Suprapubic skin (tissue), 4 donors: ENCODE measurements at places on chromosomes 2 and 18. TPM values are rescaled to one million over a fixed set of nuclear protein-coding genes. Genes with fewer than 3 reads are reported as not detected.

Gene RAB27B
- 21.5 TPM for total RNA-seq

Gene KRTCAP3
- total RNA-seq = 31.0 TPM

Gene BBS5
- 24.1 TPM for total RNA-seq

Gene EIF5B
- total RNA-seq = 35.8 TPM

Gene CYP27A1
- 17.4 TPM for total RNA-seq

Gene ALKAL2
- total RNA-seq = 4.9 TPM

Gene SFT2D3
- total RNA-seq = 11.7 TPM

Gene FBXO15
- 0.80 TPM for total RNA-seq

Gene ANTXR1
- total RNA-seq = 111 TPM

Gene CCDC121
- 1.2 TPM for total RNA-seq

Gene SIX3
- total RNA-seq = not detected

Gene EVA1A
- 5.7 TPM for total RNA-seq

- DNase-seq = no peak
Observed at GRCh38 chr18:9097349-9097748, 5.2 kb upstream of the NDUFV2 start.

DNA sequence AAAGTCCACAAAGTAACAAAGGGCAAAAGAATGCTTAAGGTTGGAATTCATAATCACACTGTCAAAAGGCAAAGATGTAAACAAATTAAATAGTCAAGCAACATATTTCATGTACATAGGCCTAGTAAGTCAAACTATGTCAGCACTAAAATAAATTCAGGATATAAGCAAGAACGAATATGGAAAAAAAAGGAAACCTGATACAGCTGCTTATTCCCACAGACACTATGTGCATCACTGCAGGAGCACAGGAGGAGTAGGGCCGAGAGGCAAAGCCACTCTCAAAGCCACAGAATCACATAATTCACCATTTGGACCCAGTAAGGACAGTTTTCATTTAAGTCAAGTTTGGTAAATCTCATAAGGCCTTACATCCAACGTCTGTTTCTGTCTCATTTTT, 116.6 kb downstream of the SATB2 start:
- DNase-seq = no peak

DNA sequence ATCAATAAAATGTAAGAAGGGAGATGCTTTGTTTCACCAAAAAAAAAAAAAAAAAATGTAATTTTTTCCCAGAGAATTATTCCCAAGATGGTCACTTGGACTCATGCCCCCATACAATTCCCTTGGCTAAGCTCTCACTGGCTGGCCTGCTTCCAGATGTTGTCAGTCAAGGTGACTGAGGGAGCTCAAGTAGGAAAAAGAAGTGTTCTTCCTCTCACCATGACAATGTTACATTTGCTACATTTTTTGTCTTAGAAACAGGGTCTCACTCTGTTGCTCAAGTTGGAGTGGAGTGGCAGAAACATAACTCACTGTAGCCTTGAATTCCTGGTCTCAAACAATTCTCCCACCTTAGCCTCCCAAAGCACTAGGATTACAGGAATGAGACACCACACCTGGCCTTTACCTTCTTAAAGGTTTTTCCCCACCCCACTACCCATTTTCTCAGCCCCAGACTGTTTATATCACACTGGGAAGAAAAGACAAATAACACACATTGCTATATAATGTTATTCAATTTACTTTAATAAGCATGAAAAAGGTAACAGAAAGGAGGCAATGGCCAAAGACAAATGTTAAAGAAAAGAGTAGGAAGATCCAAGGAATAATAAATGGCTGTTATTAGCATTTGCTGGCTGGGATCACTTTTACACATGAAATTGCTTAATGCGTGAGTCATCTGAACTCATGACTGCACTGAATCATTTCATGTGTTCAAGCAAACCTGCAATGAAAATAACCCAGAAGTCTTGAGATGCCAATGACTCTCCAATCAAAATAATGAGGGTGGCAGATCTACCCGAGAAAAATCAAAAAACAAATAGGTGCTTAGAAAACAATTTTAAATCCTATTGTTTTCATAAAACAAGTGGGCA, 45.2 kb downstream of the ACVR1 start:
- DNase-seq = no peak

DNA sequence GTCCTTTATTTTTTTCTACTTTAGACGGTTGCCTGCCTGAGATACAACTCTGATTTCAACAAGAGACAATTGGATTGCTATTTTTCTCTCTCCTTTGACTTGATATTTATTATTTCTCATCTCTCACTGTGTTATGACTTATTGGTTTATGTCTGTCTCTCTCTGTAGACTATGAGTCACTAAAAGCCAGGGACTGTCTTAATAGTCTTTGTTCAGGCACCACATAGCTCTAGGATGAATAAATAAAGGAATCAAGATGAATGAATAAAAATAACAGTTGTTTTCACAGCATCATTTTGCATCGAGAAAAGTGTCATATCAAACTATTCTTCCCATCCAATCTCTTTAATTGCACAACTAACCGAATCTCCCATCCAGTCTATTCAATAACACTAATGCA, 31.4 kb upstream of the CD28 start:
- DNase-seq = no peak

DNA sequence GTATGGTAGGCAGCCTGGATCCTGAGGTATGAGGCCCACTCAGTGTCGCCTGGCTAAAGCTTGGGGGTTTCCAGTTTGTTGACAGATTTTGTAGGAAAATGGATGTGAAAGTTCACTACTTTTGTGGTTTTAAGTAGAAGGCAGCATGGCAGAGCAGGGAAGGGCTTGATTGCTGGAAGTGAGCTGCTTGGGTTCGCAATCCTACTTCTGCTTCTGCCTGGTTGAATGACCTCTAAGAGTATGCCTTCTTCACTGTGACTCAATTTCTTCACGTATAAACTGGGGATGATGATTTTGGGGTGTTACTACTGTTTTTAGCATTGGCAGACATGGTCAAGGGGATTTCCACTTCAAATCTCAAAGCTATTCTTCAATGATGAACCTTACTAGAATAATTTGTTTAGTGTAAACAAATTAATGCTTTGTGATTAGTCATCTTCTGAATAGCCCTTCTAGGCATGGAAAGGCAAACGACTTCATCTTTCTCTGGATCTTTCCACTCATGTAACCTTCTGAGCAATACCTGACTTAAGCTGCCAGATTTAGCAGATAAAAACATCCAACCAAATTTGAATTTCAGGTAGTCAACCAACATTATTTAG, 13.2 kb downstream of the BMP10 start:
- DNase-seq = no peak

- no peak for DNase-seq
Observed at GRCh38 chr18:49911427-49911826, 98.1 kb upstream of the ACAA2 start.

DNA sequence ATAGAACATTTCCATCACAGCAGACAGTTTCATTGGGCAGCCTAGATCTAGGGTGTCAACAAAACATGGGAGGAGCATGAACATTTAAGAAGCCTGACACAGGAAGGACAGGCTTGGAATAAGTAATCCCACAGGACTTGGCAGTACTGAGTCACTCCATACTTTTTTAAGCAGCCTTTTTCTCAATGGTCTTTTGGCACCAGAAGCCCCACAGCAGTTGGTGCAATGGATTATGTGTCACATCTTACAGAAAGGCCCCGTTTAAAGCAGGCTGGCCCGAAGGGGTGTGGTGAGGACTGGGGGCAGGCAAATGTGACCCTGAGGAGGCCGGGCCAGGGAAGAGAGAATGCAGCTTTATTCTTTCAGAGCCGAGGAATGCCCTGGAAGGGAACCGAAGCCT, 26.6 kb downstream of the SPTBN1 start:
- no peak for DNase-seq

- peak; percentile 8 for DNase-seq
Observed at GRCh38 chr18:10047237-10047636, 133.4 kb downstream of the VAPA start.

GRCh38 chr2:109058191-109058632, 69.2 kb upstream of the EDAR start:
- no peak for DNase-seq

DNA sequence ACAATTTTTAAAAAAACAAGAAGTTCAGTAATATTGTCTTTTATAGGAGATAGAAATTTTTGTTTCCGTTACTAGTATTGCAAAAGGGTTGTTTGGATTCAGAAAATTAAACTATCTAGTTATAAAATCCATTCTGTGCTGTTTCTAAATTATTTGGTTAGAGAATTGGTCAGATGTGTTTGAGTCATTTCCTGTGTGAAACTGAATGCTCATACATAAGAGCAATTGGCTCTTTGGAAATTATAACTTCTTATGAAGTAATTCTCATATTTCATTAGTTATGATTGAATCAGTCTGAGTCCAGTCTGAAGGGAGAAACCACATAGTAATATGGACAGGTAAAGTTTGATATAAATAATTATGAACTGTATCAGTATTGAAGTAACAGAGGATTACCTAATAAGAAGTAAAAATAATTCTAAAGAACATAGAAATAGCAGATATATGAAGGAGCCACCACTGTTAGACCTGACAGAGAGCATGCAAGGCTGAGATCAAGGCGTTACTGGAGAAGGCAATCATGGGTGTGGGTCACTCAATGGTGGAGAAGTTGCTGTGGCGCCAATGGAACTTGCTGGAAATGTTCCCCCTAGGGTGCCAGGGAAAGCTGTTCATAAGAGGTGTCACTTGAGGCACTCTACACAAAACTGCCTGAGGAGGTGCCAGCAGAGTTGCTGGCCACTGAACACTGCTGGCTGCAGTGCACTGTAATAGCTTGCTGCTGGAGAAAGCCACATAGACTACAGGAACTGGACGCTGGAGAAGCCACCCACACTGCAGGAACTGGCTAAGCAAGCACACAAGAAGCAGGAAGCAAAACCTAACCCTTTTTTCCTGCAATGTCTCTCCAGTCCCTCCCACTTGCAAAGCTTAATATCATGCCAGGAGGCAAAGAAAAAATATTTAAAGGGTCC, 18.0 kb upstream of the FAP start:
- DNase-seq = peak; percentile 77

DNA sequence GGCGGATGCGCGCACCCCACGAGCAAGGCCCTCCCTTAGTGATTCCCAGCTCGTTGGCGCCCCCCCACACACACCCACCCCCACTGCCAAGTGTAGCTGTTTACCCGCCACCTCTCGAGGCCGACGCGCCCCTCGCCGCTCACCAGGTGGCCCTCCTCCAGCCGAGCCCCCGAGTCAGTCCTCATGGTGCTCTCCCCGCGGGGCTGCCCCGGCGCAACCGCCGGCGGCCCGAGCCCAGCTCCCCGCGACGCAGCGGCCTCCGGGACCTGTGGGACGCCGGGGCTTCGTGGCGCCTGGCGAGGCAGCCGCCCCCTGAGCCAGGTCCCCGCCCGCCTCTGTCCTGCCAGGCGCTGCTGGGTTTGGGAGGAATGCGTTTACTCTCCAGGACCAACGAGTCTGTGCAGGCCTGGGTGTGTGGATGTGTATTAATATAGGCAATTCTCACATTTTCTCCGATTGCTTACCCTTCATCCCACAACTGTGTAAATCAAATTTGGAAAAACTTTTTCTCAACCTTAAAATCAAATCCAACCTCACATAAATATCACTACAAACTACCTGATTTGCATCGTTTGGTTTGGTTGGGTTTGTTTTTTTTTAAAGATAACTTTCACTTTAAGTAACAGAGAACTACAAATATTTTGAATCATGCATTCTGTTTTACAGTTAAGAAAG, at the start of gene TMEM237:
Gene TMEM237 (minus strand): TSS at position 288 of the 675 bp plus-strand sequence. CDS start 103 bp downstream, at position 185.
- DNase-seq = peak; percentile 81

- DNase-seq = no peak
Observed at GRCh38 chr18:3713166-3713565, 263.2 kb downstream of the TGIF1 start.

- DNase-seq = no peak
Observed at GRCh38 chr2:62577994-62578781, 72.2 kb upstream of the TMEM17 start.
